ENCODE measurements at places on chromosomes 7 and 10.

DNA sequence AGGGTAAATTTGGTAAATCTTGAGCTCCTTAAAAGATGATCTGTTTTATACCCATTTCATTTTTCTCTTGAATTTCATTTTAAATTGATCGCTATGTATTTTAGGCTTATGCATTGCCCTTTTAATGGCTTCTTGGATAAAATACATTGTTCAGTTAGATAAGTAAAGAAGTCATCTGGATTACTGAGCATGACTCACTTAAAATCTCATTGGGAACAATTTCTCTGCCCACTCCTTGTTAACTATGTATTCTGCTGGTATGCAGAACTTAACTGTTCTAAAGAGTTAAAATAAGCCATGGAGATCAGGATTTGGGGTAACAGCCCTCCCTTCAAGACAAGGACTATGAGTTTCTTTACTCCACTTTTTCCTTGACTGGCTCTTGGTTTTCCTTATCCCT lies 134.2 kb downstream of the SND1 start:
- DNase-seq, result no peak

GRCh38 chr10:92894081-92894655 lies 45.8 kb downstream of the EXOC6 start:
- DNase-seq, result no peak

DNA sequence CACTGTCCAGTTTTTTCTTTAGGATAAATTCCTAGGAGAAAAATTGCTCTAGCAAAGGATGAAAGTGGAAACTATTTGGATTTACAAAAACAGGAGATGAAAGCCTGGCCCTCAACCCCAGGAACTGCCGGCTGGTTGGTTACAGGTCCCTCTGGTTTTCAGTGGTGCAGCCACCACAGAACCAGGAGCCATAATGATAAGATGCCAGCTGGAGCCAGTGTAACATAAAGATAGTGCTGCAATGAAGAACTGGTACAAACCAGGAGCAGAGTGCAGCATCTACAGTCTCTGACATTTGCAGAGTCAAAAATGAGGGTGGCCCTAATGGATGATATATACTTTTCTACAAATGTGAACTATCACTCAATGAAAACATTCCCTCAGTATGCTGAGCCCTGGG lies 20.4 kb upstream of the NUP42 start:
- no peak for DNase-seq

- no peak for DNase-seq
Observed at GRCh38 chr7:77450054-77450453, 33.9 kb upstream of the GSAP start.

DNA sequence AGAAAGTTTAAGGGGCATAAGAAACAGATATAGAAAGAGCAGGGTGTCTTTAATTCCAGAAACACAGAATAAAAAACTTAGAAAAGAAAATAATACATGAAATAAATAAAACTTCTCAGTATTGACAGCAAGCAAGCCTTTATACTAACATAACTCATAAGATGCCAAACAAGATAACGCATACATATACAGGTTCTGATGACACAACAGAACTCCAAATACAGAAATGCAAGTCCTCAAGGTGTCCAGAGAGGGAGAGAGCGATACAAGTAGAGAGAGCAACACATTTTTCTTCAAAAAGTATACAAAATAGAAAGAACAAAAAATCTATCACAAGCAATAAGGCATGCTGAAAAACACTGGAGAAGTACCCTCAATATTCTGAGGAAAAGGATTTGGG lies 314.6 kb upstream of the POM121L12 start:
- no peak for DNase-seq

DNA sequence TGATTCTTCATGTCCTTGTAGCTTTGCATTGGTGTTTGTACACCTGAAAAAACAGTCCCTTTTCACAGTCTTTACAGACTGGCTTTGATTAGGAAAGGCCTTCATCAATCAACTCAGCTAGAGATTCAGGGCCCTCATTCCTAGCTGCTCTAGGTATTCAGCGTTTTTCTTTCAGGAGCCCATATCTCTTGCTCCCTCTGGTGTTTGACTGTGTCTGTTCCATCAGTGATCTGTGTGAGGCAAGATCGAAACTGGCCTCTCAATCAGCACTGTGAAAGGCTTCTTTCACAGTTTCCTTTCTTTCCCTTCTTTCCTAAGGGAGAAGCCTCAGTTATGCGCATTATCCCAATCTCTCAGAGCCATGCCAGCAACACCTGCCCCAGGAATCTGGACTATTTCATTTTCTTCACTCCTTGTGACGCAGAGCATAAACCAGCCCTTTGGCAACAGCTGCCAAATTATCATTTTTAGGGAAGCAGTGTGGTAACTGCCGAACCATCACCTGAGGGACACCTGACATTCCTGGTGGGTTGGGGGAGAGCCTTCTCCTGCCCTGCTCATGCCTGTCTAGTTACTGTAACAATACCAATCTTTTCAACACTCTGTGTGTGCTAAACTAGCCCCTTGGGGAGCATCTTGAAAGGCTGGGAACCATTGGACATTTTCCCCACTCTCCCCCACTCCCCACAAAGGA lies 75.7 kb upstream of the CCDC71L start:
- DNase-seq, result peak; percentile 33

GRCh38 chr7:111498391-111499007 lies 63.8 kb downstream of the IMMP2L start:
- DNase-seq, result no peak

- no peak for DNase-seq
Observed at GRCh38 chr10:124903111-124903510, 38.8 kb upstream of the ZRANB1 start.

- DNase-seq, result no peak
Observed at GRCh38 chr7:4131063-4131462, 551.0 kb upstream of the FOXK1 start.

Data from Ammon's horn (tissue), 1 donor.